Smooth muscle cell of trachea (primary cell): ENCODE measurements at places on chromosomes 5 and 9. TPM values are rescaled to one million over a fixed set of nuclear protein-coding genes. Genes with fewer than 3 reads are reported as not detected.

Gene ORM2
- total RNA-seq, result not detected in 2 replicates

Gene IRX1
- total RNA-seq, result not detected in 2 replicates

Gene GRIN3A
- not detected in 2 replicates for total RNA-seq

Gene FGFR4
- 20.1 and 36.7 TPM in 2 replicates for total RNA-seq

Gene SLC36A3
- not detected in 2 replicates for total RNA-seq

Gene HNRNPA0
- total RNA-seq, result 8.4 and 9.9 TPM in 2 replicates

Gene IL13
- not detected in 2 replicates for total RNA-seq

Gene LCN9
- not detected in 2 replicates for total RNA-seq

Gene RC3H2
- total RNA-seq, result 31.6 and 39.0 TPM in 2 replicates

Gene SLC36A2
- total RNA-seq, result not detected in 2 replicates

Gene CCDC183
- total RNA-seq, result 0.15 and 0.33 TPM in 2 replicates

Gene PLPP6
- total RNA-seq, result 7.3 and 7.6 TPM in 2 replicates

Gene BNC2
- 36.1 and 52.5 TPM in 2 replicates for total RNA-seq

Gene OBP2B
- total RNA-seq, result not detected in 2 replicates

Gene TAF1L
- under 0.01 TPM in 2 replicates for total RNA-seq

Gene BASP1
- 112 and 163 TPM in 2 replicates for total RNA-seq

Gene SPOCK1
- 36.1 and 54.9 TPM in 2 replicates for total RNA-seq

Gene TAF11L10
- total RNA-seq, result not detected in 2 replicates

Gene GRXCR2
- total RNA-seq, result not detected in 2 replicates

Gene PCSK1
- 0.15 and 0.17 TPM in 2 replicates for total RNA-seq

Gene UHRF2
- 66.8 and 90.9 TPM in 2 replicates for total RNA-seq

Gene STPG3
- total RNA-seq, result 0.66 TPM in 1 of 2 replicates, not detected in the other

Gene SLC45A2
- under 0.01 TPM in 1 of 2 replicates, not detected in the other for total RNA-seq

Gene GNA14
- total RNA-seq, result 0.15 and 0.50 TPM in 2 replicates

Gene FOXD4L5
- total RNA-seq, result 0.15 and 0.17 TPM in 2 replicates

Gene RETREG1
- 1.0 and 1.3 TPM in 2 replicates for total RNA-seq

Gene CAMK2A
- 1.5 and 3.8 TPM in 2 replicates for total RNA-seq

Gene YTHDC2
- total RNA-seq, result 22.2 and 32.1 TPM in 2 replicates

Gene KCNV2
- total RNA-seq, result not detected in 2 replicates

Gene MLLT3
- total RNA-seq, result 32.6 and 37.1 TPM in 2 replicates

Gene DOK3
- 1.8 and 2.0 TPM in 2 replicates for total RNA-seq

Gene IL33
- total RNA-seq, result 19.6 and 44.5 TPM in 2 replicates

Gene EDIL3
- 23.9 and 40.4 TPM in 2 replicates for total RNA-seq

Gene HMMR
- total RNA-seq, result 3.1 and 61.5 TPM in 2 replicates

Gene PCDHGA12
- total RNA-seq, result 26.0 and 35.4 TPM in 2 replicates

Gene PALM2AKAP2
- total RNA-seq, result 4.4 and 5.1 TPM in 2 replicates

Gene ZCCHC10
- 11.9 and 17.0 TPM in 2 replicates for total RNA-seq

Gene SAPCD2
- 1.5 and 8.0 TPM in 2 replicates for total RNA-seq

Gene MELK
- total RNA-seq, result 5.3 and 35.3 TPM in 2 replicates

Gene IFNA21
- total RNA-seq, result not detected in 2 replicates

Gene PRDM9
- total RNA-seq, result not detected in 2 replicates

Gene LCN2
- not detected in 2 replicates for total RNA-seq

Gene SLC22A4
- 2.2 and 3.0 TPM in 2 replicates for total RNA-seq

Gene TAF11L14
- not detected in 2 replicates for total RNA-seq

Gene SH3RF2
- total RNA-seq, result 1.0 and 1.2 TPM in 2 replicates
